ENCODE measurements at places on chromosomes 6 and 20.

DNA sequence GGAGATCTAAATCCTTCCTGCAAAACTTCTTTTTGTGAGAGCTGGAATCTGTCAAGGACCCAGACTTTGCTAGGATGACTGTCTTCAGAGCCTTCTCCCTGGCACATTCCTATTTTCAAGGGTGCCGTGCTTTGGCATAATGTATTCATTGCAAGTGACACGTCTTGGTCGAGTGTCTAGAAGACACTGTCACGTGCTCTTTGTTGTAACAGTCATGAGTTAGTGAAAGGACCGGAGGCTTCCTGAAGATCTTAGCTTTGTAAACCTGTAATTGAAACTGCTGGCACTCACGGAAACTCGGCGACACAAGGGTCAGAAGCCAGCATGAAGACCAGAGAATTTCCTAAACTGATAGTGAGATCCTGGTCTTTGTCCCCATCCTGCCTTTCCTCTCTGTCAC, 19.7 kb upstream of the TAGAP start:
- H3K36me3 ChIP-seq, result no peaks in the 10 kb centered on the region
- H3K4me3 ChIP-seq, result peak overlapping the region; percentile 76
- peak overlapping the region; percentile 100 for H3K27ac ChIP-seq
- H3K4me1 ChIP-seq, result peaks cover 70% of the 10 kb centered on the region

GRCh38 chr6:120608826-120609225, 725.5 kb downstream of the TBC1D32 start:
- H3K4me3 ChIP-seq, result no peak overlapping the region
- H3K27me3 ChIP-seq, result peaks cover 3% of the 10 kb centered on the region
- no peak overlapping the region for H3K27ac ChIP-seq
- no peaks in the 10 kb centered on the region for H3K4me1 ChIP-seq

- no peak overlapping the region for H3K4me3 ChIP-seq
- H3K27me3 ChIP-seq, result peaks cover 15% of the 10 kb centered on the region
These were observed 79.4 kb upstream of the NRN1 start for GRCh38 chr6:6085928-6086668.

DNA sequence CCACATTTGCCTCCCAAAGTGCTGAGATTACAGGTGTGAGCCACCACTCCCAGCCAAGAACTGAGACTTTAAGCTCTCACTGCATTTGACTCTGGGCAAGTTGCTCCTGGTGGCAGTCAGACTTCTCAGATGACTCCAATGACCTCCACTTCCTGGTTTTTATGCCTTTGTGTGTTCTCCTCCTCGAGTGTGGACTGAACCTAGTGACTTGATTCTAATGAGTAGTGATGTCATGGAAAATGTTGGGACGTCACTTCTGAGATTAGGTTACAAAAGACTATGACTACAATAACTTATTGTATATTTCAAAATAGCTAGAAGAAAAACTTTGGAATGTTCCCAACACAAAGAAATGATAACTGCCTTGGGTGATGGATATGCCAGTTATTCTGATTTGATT, 12.0 kb downstream of the SPINT3 start:
- H3K36me3 ChIP-seq, result no peaks in the 10 kb centered on the region
- H3K27ac ChIP-seq, result no peak overlapping the region
- peaks cover 3% of the 10 kb centered on the region for H3K27me3 ChIP-seq
- DNase-seq, result no peak

- no peaks in the 10 kb centered on the region for H3K36me3 ChIP-seq
- DNase-seq, result no peak
- no peak overlapping the region for H3K27ac ChIP-seq
- no peaks in the 10 kb centered on the region for H3K4me1 ChIP-seq
These were observed 611.9 kb downstream of the DHX35 start for GRCh38 chr20:39574061-39574460.

DNA sequence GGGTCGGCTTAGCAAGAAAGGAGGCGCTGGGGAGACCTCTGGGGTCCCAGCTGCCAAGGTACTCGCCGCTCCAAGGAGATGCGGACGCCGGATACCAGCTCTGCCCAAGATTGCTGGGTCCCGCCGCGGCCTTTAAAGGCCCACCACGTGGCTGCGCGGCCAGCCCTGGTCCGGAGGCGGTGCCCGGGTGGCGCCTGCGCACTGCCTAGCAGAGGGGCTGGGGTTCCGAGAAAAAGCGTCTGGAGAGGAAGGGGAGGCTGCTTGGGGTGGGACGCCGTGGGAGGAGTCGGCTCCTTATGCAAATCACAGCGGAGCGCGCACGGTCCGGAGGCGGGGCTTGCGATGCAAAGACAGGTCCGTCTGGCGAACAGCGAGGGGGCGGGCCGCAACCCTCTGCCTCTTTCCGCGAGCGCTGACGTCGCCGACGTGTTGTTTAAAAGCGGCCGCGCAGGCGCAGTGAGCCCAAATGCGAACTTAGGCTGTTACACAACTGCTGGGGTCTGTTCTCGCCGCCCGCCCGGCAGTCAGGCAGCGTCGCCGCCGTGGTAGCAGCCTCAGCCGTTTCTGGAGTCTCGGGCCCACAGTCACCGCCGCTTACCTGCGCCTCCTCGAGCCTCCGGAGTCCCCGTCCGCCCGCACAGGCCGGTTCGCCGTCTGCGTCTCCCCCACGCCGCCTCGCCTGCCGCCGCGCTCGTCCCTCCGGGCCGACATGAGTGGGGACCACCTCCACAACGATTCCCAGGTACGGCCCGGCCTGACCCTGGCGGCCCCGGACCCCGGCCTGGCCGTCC, at the start of gene TOP1:
Gene TOP1, plus strand, starts transcription at position 464 of the 791 bp plus-strand sequence. Its CDS starts 246 bp downstream, at position 710.
- peak; percentile 100 for DNase-seq
- H3K4me3 ChIP-seq, result peak within 1 kb of the TSS; percentile 97
- H3K4me1 ChIP-seq, result peaks cover 56% of the 10 kb centered on the region
- peaks cover 7% of the 10 kb centered on the region for H3K27me3 ChIP-seq
- peak within 1 kb of the TSS; percentile 96 for H3K27ac ChIP-seq
- no peaks in the 10 kb centered on the region for H3K36me3 ChIP-seq

GRCh38 chr6:44036699-44037101, 90.6 kb downstream of the MRPL14 start:
- H3K4me1 ChIP-seq, result no peaks in the 10 kb centered on the region
- H3K27me3 ChIP-seq, result peaks cover 3% of the 10 kb centered on the region
- no peaks in the 10 kb centered on the region for H3K36me3 ChIP-seq
- no peak overlapping the region for H3K4me3 ChIP-seq
- DNase-seq, result no peak

DNA sequence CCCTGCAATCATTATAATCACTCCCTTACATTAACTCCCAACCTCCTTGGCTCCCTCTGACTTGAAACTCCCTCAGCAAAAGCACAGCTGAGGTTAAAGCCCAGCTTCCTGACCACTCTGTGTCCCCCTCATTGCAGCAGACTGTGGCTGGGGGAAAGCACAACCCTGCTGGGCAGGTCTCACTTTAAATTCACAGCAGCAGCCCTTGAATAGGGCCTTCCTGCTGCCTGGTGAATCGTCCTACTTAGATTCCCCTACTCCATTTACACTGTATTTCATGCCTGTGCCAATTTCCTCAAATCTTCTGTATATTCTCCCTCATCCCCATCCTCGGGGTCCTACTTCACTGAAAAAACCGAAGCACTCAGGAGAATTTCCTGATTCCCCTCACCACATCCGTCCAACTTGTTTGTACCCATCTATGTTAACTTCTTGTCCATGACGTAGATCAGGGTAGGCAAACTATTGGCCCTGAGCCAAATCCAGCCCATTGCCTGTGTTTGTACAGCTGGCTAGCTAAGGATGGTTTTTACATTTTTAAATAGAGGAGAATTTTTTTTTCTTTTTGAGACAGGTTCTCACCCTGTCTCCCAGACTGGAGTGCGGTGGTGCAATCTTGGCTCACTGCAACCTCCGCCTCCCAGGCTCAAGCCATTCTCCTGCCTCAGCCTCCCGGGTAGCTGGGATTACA, 31.5 kb upstream of the GCM1 start:
- H3K27me3 ChIP-seq, result no peaks in the 10 kb centered on the region
- peaks cover 5% of the 10 kb centered on the region for H3K4me1 ChIP-seq

DNA sequence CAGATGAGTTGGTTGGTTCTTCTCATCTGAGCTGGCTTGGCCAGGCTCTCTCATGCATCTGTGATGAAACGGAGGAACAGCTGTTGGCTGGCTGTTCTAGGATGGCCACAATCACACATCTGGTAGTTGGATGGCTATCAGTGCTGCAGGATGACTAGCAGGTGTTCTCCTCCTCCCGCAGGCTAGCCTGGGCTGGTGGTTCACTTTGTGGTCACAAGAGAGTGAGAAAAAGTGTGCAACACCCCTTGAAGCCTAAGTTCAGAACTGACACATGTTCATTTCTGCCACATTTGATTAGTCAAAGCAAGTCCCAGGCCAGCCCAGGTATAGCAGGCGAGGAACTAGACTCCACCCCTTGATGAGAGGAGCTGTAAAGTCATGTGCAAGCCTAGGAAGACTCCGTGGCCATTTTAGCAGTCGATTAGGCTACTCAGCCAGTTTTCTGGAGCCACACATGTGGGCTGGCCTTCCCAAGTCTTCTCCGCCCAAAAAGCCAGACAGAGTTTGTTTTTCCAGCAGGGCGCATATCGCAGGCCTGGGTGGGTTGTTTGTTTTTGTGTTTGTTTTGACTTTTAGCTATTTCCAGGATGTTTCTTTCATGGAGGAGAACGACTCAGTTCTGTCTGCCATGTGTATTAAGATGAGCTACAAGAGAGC, 120.8 kb downstream of the ISM1 start:
- no peak overlapping the region for H3K27ac ChIP-seq
- no peak overlapping the region for H3K4me3 ChIP-seq
- peaks cover 3% of the 10 kb centered on the region for H3K27me3 ChIP-seq
- DNase-seq, result no peak

DNA sequence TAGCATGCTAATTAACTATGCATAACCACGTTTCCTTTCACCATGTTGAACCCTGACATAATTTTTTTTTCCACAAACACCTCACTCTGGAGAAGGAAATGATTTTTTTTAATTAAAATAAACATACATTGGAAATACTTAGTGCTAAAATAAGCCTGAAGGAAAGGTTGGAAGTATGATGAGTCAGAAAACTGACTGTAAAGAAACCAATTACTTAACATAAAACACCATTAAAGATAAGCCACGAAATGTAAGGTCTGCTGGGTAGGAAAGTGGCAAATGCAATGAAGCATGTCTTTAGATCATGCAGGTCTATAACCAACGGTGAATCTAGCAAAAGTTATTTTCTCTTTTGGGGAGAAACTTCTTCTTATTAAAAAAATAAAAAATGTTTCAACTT, 47.5 kb downstream of the OPRM1 start:
- H3K4me1 ChIP-seq, result no peaks in the 10 kb centered on the region
- H3K27me3 ChIP-seq, result peaks cover 5% of the 10 kb centered on the region
- DNase-seq, result no peak
- H3K36me3 ChIP-seq, result no peaks in the 10 kb centered on the region
- no peak overlapping the region for H3K27ac ChIP-seq

- H3K36me3 ChIP-seq, result no peaks in the 10 kb centered on the region
- no peak for DNase-seq
- no peak overlapping the region for H3K27ac ChIP-seq
- peaks cover 3% of the 10 kb centered on the region for H3K27me3 ChIP-seq
- no peaks in the 10 kb centered on the region for H3K4me1 ChIP-seq
These were observed 90.0 kb downstream of the CENPW start for GRCh38 chr6:126429866-126430265.

DNA sequence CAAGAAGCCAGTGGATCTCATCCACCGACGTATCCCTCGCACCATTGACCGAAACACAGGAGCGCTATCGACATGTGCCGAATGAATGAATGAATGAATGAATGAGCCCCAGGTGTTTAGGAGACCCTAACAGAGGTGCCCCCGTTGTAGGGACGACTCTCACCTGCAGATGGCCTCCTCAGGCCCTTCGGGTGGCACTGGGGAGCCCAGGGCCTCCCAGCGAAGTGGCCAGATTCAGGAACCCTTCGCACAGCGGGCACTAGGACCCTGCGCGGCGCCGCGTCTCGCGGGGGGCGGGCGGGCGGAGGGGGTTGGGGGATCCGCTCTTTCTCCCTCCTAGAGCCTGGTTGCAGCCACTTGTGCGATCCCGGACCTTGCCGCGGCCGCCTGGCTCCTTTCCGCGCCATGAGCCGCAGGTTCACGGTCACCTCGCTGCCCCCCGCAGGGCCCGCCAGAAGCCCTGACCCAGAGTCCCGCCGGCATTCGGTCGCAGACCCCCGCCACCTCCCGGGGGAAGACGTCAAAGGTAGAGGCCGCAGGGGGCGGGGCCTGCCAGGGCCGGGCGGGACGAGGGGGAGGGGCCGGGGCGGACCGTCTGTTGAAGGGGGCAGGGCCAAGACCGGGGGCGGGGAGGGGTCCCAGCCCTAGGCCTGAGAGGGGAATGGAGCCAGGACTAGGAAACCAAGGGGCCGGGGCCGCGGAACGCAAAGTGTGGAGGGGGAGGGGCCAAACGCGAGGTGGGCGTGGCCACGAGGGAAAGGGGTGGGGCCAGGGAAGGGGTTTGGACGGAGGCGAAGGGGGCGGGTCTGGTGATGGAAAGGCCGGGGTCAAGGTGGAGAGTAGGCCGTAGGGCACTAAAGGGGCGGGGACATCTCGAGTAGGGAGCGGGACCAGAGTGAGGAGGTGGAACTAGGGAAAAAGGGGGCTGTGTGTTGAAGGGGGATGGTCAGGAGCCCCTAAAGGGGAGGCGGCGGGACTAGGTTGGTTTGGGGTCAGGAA, 7.4 kb upstream of the SLC12A5 start:
- peak overlapping the region; percentile 79 for H3K4me3 ChIP-seq
- H3K27ac ChIP-seq, result no peak overlapping the region
- DNase-seq, result peak; percentile 45
- peaks cover 3% of the 10 kb centered on the region for H3K36me3 ChIP-seq
